Urinary bladder (tissue), 4 donors: ENCODE measurements at places on chromosomes 5 and 9. TPM values are rescaled to one million over a fixed set of nuclear protein-coding genes. Genes with fewer than 3 reads are reported as not detected.

DNA sequence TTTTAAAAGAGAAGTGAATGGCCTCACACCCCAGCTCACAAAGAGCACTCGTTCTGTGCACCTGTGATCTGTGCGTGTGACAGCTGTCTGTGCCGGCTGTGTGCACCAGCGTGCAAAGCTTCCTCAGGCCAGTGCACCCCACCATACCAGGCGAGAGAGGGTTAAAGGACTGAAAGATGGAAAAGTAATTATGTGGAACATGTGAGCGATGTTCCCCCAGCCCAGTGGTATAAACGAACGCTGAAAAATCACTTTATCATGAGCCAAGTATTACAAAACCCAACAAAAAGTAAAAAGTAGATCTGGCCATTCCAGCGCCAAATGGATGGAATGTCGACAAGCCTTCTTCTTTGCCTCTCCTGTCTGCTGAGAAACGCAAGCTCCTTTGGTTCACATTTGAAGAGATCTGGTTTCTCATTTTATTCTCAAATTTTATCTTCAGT lies 53.7 kb downstream of the IPPK start:
- no peak for DNase-seq

DNA sequence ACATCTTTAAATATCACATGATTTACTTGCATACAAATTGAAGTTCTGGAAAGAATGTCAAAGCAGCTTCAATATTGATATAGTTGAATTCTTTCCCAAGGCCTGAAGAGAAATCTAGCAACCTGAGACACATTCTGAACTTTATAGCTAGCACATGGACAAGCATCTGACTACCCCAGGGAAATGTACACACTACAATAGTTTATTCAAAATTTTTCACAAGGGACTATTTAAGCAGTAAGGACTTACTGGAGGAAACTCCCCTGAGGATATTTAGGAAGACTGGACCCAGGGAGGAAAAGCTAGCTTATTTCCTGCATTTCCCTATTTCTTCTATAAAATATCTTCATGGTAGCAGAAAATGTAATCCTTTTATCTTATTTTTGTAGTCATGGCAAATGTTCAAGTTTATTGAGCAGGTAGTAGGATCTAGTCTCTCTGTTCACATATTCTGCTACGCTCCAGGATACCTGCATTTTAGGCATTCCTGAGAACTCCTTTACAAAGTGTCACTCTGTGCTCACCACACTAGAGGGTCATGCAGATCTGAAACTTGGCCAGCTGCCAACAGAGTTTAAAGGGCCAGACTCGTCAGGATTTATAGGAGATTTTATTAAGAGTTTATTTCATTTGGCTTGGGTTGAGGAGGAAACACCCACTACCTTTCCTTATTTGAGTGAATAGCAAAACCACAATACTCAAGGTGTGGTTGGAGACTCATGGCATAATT lies 348.4 kb upstream of the FTMT start:
- peak; percentile 13 for DNase-seq

DNA sequence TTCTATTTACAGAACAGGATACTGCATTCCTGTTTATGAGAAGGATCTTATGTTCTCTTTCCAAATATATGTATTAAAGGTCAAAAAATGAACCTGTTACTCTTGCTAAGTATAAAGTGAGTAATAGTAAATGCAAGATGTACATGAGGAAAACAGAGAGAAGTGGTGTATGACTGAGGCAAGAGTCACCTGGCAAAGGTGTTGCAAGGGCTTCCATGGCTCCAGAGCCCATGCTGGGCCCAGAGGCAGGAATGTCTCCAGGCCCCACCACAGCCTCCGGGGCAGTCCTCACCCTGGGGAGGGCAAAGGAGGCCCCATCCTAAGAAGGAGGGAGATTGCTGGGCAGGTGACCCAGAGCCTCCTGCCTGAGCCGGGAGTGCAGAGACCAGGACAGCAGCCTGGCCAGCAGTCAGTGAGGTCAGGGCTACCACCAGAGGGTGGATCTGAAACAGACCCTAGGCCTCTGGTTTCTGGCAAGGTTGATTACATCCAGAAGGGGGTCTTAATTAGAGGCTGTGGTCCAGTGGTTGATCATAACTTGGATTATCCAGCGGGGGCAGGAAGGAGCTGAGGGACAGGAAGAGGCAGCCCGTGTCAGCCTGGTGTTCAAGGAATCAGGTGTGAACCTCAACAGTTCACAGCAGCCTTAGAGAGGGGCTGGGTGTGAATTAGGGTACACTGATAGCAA lies 57.3 kb upstream of the CPLX2 start:
- no peak for DNase-seq

The SMIM27 gene
- 1.3 TPM for total RNA-seq

DNA sequence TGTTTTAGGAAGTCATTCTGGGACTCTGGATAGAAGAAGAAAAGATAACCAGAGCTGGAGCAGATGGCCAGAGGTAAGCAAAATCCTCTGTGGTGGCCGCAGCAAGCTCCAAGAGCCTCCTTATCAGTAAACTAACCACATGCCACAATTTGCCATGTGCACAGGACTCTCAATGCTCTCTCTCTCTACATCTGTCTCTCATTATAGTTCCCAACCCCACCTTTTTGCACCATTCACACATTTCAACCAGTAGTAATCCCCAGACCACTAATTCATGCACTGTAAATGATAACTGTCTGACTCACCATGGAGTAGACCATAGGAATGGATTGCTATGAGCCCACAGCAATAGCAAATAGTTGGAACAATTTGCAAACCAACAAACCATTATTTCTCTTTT lies 526.1 kb downstream of the TLR4 start:
- no peak for DNase-seq

GRCh38 chr9:120934281-120934680 lies 7.7 kb upstream of the TRAF1 start:
- DNase-seq, result no peak
